Activated CD4-positive, alpha-beta memory T cell treated with anti-CD3 and anti-CD28 coated beads for 36 hours (primary cell): ENCODE measurements at places on chromosomes 3 and 15. TPM values are rescaled to one million over a fixed set of nuclear protein-coding genes. Genes with fewer than 3 reads are reported as not detected.

The PBRM1 gene
- 59.2 TPM for total RNA-seq

The CTXND1 gene
- not detected for total RNA-seq

The LARP6 gene
- total RNA-seq, result not detected

The STRC gene
- total RNA-seq, result 0.44 TPM

The SLC6A11 gene
- not detected for total RNA-seq

The ANKUB1 gene
- total RNA-seq, result not detected
